ENCODE measurements at places on chromosomes 6 and 20. TPM values are rescaled to one million over a fixed set of nuclear protein-coding genes. Genes with fewer than 3 reads are reported as not detected.

The MEI4 gene
- 0.47 TPM for total RNA-seq

The ATP6V1G2 gene
- total RNA-seq = 0.65 TPM

The RRBP1 gene
- 144 TPM for total RNA-seq

The SLC35D3 gene
- total RNA-seq = not detected

The XKR7 gene
- 0.05 TPM for total RNA-seq

The MCCD1 gene
- total RNA-seq = not detected

The KCNK16 gene
- not detected for total RNA-seq

The MAS1 gene
- not detected for total RNA-seq

The LAMA4 gene
- 54.7 TPM for total RNA-seq

The COL19A1 gene
- total RNA-seq = 1.7 TPM

The PRL gene
- not detected for total RNA-seq

The GTSF1L gene
- total RNA-seq = not detected

The RAD21L1 gene
- total RNA-seq = not detected

The NR2E1 gene
- total RNA-seq = 0.18 TPM

The KCNK5 gene
- total RNA-seq = 9.8 TPM
